ENCODE measurements at places on chromosomes 1 and 21.

GRCh38 chr1:171252482-171252881, 4.2 kb downstream of the FMO1 start:
- no peak for DNase-seq

DNA sequence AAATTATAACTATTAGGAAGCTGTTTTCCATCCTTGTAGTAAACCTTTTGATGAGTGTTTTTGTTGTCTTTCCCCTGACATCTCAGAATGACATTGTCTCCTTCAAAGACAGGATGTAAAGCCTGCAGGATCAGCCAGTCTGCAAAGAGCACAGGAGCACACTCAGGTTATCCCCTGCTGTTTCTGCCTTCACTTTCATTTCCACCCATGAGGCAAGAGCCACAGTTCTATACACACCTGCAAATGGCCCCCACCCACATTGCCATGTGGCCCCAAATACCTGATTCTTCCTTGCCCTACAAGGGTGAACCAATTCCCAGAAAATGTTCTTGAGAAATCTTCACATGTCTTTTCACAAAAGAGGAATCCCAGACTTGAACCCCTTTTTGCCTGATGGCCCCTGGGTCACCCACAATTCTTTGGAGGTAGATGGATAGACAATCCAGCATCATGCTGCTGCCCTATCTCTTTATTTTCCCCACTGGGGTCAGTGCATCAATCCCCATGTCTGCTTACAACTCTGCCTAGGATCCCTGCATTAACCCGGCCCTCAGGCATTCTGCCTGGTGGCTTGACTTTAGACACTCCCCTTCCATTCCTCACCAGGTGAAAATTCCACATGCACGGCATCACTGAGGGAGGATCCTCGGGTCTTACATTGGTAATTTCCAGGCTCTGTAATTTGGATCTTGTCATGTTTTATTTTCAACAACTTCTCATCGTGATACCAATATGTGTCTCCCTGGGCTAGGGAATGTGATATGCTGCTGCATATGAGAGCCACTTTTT, 2.6 kb downstream of the FCRL3 start:
- DNase-seq, result no peak

GRCh38 chr1:27027575-27028250, 15.1 kb upstream of the TENT5B start:
- no peak for DNase-seq

DNA sequence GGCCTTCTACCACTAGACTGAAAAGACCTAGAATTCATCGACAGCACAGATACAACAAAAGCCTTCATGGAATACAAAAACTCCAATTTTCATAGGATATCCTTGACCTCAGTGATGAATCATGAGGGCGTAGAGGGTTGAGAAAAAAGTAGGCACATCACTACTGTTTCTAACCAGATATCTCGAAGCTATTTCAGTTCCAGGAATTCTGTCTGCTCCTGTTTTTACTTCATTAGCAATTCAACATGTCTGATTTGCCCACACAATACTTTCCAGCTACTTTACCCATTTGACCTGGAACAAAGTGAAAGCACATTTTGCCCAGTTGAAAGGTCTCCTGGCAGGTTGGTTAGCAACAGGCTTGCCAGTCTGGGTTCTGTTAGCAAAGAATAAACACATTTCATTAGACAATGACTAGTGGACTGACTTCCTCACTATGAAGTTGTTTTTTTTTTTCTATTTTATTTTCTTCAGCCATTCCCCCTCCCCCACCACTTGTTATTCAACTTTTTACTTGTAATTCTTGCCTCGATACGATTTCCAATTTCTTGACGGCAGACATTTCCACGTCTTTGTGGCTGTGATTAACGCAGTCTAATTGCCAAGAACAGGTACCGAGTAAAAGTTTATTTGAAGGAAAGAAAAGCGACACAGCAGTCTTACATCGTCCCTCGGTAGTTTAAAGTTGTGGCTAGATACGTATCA, 4.0 kb upstream of the ZBTB18 start:
- DNase-seq, result no peak

GRCh38 chr1:241447031-241447644, 72.4 kb downstream of the FH start:
- DNase-seq, result no peak
